NCI-H2171 (cell line): ENCODE measurements at places on chromosomes 3 and 15.

- no peak for DNase-seq
Observed at GRCh38 chr3:153182501-153183293, 20.7 kb downstream of the RAP2B start.

DNA sequence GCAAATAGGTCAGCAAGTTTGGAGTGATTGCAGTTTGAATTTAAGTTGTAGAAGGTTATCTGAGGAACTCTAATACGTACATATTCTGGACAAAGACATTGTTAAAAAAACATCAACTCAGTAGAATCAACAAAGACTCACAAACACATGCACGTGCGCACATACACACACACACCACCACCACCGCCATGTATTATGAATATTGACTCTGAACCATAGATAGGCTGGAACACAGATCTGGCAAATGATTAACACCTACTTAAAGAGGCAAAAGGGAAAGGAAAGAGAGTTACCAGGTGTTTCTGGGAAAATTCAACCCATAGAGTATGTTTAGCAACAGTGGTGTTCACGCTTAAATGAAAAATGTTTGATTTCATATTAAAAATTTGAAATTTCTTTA is 334.2 kb upstream of the ALCAM start:
- no peak for DNase-seq

DNA sequence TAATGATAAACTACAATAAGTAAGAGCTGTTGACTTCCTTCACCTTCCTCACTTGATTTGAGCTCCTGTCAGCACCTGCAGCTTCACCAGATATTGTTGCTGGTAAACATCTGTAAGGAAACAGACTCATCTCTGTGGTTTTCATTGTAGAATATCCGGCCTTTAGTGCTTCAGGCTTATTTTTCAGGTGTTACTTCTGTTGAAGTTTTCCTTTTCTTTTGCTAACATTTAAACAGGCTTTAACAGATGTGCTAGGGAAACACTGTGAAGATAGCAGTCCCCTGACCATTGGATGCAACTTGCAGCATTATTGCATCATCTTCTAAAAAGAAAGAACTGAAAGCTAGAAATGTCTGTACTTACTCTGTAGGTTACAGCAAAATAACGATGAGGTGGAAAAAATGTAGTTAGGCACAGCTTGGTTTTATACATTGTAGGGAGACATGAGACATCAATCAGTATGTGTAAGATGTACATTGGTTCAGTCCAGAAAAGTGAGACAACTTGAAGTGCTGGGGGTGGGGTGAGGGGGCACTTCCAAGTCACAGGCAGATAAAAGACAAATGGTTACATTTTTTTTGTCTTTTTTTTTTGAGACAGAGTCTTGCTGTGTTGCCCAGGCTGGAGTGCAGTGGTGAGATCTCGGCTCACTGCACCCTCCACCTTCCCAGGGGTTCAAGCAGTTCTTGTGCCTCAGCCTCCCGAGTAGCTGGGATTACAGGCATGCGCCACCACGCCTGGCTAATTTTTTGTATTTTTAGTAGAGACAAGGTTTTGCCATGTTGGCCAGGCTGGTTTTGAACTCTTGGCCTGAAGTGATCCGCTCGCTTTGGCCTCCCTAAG is 10.2 kb downstream of the EDEM1 start:
- no peak for DNase-seq

- no peak for DNase-seq
Observed at GRCh38 chr3:45950686-45951600, 7.7 kb downstream of the CXCR6 start.

DNA sequence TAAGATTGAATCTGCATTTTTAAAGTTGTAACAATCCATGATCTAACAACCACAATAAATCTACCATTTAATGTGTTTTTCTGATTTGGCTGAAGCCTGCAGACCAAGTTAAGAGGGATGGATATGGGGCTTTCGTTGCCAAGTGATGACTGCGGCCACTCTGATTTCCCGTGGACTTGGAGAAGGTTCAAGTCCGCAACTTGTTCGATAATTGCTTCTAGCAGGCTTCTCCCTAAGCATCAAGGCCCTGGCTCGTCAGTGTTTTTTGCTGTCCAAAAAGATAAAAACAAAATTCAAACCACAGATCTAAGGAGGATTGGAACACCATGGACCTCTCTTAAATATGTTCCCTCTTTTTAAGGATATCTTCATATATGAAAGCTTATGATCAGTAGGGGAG is 256.6 kb downstream of the CNTN3 start:
- DNase-seq = no peak

GRCh38 chr3:72345237-72345878 is 502.9 kb downstream of the SHQ1 start:
- DNase-seq = no peak

GRCh38 chr3:73493543-73494308 is 131.0 kb downstream of the PDZRN3 start:
- no peak for DNase-seq

- no peak for DNase-seq
Observed at GRCh38 chr3:119481079-119481478, 12.3 kb downstream of the POGLUT1 start.

DNA sequence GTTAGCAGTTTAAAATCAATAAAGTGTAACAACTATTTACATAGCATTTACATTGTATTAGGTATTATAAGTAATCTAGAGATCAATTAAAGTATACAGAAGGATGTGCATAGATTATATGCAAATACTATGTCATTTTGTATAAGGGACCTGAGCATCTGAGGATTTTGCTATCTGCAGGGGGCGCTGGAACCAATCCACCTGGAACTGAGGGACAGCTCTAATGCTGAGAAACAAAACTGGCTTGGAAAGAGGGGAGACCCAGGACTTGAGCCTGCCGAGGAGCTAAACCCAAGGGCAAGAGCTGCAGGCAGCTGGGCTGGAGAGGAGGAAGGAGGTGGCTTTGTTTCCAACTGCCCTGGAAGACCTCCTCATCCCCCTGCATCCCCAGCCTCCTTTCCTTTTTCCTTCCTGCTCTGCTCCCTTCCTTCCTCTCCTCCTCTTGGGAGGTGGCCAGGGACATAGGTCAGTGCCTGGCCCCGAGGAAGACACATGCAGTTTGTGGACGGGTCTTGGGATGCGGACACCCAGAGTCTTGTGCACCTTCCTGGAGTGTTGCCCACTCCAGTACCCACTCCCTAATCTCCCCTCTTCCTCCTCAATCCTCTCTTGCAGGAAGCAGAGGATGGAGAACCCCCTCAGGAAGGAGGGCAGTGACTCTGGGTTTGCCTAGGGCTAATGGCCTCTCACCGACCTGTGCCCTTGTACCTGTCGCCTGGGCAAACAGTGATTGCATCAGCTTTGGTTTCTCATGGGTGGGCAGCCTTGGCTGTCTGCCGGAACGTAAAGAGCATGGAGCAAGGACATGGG is 825 bp upstream of the RTP3 start:
- no peak for DNase-seq

DNA sequence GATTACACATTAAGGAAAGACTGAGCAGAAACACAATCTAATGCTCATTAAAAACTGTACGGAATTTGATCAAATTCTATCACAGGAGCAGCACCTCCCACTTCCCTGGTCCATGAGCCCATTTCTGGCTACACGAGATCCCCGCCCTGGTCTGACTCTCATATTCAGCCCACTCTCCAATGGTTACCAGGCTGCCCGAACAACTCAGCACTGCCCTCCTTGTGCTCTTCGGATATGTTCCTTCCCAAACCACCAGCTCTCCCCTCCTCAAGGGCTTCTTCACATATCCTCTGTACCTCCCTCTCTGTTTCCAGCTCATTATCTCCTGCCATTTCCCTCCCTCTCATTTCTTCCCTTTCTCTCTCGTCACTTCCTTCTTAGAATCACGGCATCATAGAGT is 180.5 kb downstream of the RSL24D1 start:
- no peak for DNase-seq

- peak; percentile 25 for DNase-seq
Observed at GRCh38 chr3:129346695-129347457, 68.2 kb downstream of the HMCES start.

DNA sequence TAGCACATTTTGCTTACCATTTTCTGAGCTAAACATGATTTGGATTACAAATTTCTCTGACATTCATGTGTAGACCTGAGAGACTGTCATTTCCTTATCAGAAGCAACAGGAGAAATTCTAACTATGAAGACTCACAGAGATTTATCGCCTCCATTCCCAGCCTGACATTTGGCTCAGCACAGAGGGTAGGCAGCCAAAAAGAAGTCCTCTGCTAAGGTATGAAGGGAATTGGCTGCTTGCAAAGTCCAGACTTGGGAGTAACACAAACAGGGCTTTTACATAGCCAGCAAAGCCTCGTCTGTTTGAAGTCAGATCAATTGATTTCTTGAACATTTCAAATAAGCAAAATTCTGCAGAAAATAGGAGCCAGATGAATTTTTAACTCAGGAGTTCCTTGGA is 57.0 kb upstream of the CMSS1 start:
- no peak for DNase-seq

DNA sequence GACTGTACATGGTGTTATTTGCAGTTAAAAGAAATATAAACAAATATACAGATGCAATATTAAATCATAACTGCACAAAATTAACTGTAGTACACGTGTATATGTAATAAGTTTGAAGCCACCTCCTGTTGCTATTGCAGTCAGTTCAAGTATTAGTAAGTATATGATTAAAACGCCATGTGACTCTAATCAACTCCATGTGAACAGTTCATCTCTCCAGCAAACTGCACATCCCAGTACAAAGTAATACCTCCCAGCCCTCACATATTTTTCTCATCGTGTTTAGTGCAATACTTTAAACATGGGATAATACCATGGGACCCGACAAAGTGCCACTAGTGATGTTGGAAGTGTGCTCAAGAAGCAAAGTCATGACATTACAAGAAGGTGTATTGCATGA is 34.6 kb downstream of the PDCD10 start:
- DNase-seq = no peak

- peak; percentile 58 for DNase-seq
Observed at GRCh38 chr15:31391687-31392671, 65.3 kb downstream of the KLF13 start.

DNA sequence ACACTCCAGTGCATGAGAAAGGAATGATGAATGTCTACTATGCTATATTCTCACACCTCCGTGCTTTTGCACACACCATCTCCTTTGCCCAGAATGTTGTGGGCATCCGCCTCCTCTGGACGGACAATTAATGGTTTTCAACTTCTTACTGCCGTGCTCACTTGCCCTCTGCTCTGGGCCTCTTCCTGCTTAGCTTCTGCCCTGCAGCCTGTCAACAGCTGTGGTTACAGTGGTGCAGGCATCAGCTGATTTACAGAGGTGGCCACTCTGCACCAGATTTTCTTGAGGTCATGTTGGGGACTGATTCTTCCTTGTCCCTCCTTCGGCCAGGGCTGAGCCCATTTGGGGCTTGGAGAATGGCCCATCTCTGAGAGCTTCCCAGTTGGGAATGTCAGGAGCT is 56.5 kb upstream of the TMEM115 start:
- no peak for DNase-seq

GRCh38 chr15:75811626-75812025 is 31.6 kb upstream of the UBE2Q2 start:
- DNase-seq = no peak

DNA sequence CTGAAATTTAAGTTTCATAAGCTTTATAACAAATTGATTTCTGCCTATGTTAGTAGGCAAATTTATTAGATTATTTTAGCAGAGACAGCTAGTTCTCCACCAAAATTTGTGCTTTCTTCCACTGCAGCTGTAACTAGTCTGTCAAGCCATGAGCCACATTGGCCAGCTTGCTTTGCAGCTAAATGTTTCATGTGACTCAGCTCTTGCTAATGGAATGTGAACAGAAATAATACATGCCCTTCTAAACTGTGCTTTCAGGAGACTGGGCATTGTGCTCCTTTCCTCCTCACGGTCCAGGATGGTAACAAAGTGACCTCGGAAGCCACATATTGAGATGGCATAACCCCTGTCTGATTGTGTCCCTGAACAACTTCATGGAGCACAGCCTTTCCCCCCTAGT is 51.3 kb upstream of the KPNA4 start:
- no peak for DNase-seq

GRCh38 chr3:59499954-59500353 is 450.1 kb upstream of the CFAP20DC start:
- no peak for DNase-seq

DNA sequence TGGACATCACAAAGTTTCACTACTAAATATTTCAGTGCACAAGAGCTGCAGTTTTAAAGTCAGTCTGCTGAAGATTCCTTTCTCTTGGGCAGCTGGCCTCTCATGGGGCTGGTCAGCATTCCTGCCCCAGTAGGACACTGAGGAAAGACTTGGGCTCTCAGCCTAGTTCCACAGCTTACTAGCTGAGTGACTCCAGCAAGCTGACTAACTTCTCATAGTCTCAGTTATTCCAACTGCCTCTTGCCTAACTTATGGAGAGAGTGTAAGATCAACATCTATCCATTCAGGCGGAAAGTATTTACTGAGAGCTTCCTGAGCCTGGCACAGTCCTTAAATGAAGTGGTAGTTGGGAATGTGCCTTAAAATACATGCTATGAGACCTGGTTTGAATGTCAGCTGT is 27.0 kb downstream of the TM4SF4 start:
- no peak for DNase-seq

GRCh38 chr3:73614419-73614818 is 10.3 kb downstream of the PDZRN3 start:
- DNase-seq = no peak

DNA sequence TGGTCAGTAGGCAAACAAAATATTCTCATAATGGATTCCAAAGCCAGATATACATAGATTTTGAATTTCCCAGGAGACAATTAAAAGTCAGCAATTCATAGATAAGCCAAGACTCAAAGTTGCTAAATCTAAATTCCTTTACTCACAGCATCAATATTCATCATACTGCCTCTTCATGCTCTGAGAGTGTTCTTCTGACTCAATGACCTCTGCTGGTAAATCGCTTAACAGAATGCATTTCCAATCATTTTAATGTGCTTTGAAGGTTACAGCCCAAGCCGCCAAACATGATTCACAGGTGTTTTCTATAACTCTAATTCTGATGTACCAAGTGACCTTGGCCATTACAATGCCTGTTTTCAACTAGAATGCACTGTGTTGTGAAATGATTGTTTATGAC is 24.2 kb upstream of the SLC4A7 start:
- DNase-seq = no peak

DNA sequence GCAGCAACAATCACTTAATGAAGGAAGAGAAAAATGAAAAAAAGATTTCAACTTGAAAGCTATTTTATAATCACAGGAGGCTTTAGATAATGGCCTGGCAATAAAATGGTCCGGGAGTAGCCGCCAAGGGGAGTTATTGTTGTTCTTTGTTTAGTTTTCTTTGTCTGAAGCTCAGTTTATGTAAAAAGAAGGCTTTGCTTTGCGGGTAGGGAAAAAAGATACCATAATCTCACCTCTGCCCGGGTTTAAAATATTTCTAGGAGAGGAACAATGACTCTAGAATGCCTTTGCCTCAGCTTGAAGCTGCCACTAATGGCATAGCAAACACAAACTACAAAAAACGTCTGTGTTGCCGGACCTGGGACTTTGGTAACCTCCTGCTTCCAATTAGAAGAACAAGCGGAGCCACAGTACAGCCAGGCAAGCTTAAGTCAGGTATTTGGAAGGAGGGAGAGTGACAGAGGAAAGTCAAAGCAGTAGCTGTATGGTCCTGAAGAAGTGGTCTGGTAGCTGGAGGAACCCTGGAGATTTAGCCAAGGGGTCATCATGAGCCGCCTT is 764.5 kb downstream of the TUSC7 start:
- no peak for DNase-seq
